ENCODE measurements at places on chromosomes 5 and 9. TPM values are rescaled to one million over a fixed set of nuclear protein-coding genes. Genes with fewer than 3 reads are reported as not detected.
A peak's percentile ranks its signal among the peaks of the same experiment; 100 is the strongest.

ACSL6 gene
- 2.4 TPM for total RNA-seq

DNA sequence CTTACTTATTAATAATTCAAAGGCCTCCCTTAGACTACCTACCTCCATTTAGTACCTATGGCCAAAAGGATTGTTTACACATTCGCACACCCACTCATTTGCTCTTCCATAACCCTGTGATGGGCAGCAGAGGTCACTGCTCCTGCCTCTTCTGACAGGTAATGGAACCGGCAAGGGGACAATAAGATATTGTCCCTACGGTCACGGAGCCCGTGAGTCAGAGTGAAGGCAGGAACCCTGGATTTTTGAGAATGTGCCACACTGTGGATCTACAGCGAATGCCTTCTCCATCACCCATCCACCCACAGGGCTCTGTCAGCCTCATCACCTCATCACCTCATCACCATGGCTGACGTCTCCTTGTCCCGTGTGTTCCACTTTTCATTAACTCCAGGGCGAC lies 132.3 kb downstream of the MYO10 start:
- H3K36me3 ChIP-seq = no peaks in the 10 kb centered on the region
- H3K27me3 ChIP-seq = no peaks in the 10 kb centered on the region
- no peak for DNase-seq
- no peak overlapping the region for H3K4me3 ChIP-seq
- no peak overlapping the region for H3K27ac ChIP-seq
- H3K4me1 ChIP-seq = no peaks in the 10 kb centered on the region

C9 gene
- not detected for total RNA-seq

CSF2 gene
- total RNA-seq = not detected

GRCh38 chr5:147857302-147858129 lies 21.0 kb upstream of the SCGB3A2 start:
- no peak overlapping the region for H3K4me3 ChIP-seq
- no peaks in the 10 kb centered on the region for H3K27me3 ChIP-seq
- H3K27ac ChIP-seq = no peak overlapping the region
- peaks cover 2% of the 10 kb centered on the region for H3K4me1 ChIP-seq
- no peaks in the 10 kb centered on the region for H3K36me3 ChIP-seq

OLFM1 gene
- 53.4 TPM for total RNA-seq

GRCh38 chr9:131395157-131396098 lies 1.5 kb downstream of the PRRC2B start:
- H3K4me1 ChIP-seq = peaks cover 15% of the 10 kb centered on the region
- peak overlapping the region; percentile 88 for H3K4me3 ChIP-seq
